ENCODE measurements at places on chromosomes 16 and 17.

- no peak for DNase-seq
Observed at GRCh38 chr17:74117087-74117698, 86.3 kb upstream of the RPL38 start.

- no peak for DNase-seq
Observed at GRCh38 chr17:69088643-69089200, 28.0 kb upstream of the ABCA9 start.

DNA sequence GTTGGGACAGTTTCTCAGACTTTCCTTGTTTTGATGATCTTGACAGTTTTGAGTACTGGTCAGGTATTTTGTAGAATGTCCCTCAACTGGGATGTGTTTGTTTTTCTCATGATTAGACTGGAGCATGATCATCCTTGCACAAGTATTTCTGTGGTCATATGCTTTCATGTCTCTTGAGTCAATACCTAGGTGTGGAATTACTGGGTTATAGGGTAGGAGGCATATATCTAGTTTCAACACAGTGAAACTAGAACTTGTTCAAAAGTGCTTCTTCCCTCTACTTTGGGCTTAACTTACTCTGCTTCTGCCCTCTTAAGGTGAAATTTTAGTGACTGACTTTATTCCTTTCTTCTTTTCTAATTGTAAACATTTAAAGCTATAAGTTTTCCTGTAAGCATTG lies 30.1 kb downstream of the IKZF3 start:
- DNase-seq, result no peak

GRCh38 chr16:89046491-89046890 lies 47.2 kb upstream of the ACSF3 start:
- DNase-seq, result no peak

DNA sequence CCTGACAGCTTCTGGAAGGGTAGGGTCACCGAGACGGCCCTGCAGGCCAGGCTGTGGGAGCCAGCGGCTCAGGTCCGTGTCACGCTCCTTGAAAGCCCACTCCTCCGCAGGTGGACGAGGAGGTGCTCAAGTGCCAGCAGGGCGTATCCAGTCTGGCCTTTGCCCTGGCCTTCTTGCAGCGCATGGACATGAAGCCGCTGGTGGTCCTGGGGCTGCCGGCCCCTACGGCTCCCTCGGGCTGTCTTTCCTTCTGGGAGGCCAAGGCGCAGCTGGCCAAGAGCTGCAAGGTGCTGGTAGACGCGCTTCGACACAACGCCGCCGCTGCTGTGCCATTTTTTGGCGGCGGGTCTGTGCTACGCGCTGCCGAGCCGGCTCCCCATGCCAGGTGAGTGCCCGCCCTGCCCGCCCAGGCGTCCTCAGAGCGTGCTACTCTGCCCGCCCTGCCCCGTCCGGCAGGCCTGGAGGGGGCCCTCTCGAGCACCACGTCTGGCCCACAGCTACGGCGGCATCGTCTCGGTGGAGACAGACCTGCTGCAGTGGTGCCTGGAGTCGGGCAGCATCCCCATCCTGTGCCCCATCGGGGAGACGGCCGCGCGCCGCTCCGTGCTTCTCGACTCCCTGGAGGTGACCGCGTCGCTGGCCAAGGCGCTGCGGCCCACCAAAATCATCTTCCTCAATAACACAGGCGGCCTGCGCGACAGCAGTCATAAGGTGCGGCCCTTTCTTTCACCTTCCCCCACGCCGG lies 1.3 kb downstream of the NAGS start:
- no peak for DNase-seq

- no peak for DNase-seq
Observed at GRCh38 chr16:3518986-3519348, 18.2 kb downstream of the CLUAP1 start.

DNA sequence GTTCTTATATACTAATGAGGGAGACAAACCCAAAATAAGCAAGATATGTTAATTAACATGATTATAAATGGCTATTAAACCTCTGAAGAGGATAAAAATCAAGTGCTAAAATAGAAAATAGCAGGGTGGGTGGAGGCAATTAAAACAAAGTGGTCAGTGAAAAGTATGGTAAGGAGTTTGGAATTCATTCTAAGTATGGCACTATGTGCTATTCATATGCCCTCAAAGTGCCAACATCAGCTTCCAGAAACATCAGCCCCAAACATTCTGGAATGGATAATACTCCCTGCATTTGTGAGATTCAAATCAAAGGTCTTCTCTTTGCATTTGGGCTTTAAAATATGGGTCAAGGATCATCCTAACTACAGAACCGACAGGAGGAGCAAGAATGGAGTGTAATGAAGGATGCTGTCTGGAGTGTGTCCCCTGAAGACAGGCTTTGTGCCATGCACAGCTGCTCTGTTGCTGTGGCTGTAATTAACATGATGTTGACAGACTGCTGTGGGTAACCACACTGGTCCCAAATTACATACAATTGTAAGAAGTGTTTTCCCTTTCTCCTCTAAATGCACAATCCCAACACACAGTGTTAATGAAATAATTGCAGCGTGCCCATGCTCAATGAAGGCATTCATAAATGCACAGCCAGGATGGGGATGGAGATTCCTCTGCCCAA lies 93.1 kb downstream of the VAT1L start:
- DNase-seq, result no peak

GRCh38 chr16:86387468-86388440 lies 122.6 kb upstream of the FOXF1 start:
- no peak for DNase-seq

DNA sequence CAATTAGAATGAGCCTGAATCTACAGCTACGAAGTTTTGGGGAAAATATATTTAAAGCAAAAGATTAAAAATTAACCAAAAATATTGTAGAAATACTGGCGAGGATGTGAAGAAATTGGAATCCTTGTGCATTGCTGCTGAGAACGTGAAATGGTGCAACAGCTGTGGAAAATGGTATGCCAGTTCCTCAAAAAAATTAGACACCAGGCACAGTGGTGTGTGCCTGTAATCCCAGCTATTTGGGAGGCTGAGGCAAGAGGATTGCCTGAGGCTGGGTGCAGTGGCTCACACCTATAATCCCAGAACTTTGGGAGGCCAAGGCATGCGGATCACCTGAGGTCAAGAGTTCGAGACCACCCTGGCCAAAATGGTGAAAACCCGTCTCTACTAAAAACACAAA lies 119.9 kb upstream of the TMEM97 start:
- DNase-seq, result no peak

DNA sequence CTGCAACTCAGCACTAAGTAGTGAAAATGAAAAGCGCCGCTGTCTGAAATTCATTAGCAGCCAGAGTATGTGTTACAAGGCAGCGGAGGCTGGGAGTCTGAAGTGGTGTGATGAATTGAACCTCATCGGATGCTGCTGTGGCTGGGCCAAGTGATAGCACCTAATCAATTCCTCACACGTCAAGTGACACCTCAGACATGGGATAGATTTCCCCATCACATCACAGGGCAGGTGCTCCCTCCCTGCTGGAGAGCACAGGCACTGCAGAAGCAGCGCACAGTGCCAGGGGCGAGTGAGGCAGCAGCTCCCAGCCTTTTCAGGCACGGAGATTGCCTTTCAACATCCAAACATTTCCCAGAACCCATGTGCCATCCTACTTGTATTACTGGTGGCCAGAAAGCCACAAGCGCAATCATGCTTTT lies 32.2 kb downstream of the DRC3 start:
- DNase-seq, result no peak

GRCh38 chr17:60223456-60223855 lies 73.7 kb downstream of the CA4 start:
- no peak for DNase-seq

GRCh38 chr16:75092777-75093176 lies 23.8 kb downstream of the LDHD start:
- no peak for DNase-seq

- no peak for DNase-seq
Observed at GRCh38 chr17:50501054-50501453, 7.2 kb upstream of the MYCBPAP start.

- DNase-seq, result no peak
Observed at GRCh38 chr17:81121841-81122733, 43.2 kb upstream of the PVALEF start.

- peak; percentile 22 for DNase-seq
Observed at GRCh38 chr16:29943846-29944799, 17.8 kb upstream of the TMEM219 start.

- no peak for DNase-seq
Observed at GRCh38 chr17:8125154-8125946, 1.4 kb upstream of the HES7 start.

- no peak for DNase-seq
Observed at GRCh38 chr16:19210280-19210924, 42.4 kb downstream of the SYT17 start.

DNA sequence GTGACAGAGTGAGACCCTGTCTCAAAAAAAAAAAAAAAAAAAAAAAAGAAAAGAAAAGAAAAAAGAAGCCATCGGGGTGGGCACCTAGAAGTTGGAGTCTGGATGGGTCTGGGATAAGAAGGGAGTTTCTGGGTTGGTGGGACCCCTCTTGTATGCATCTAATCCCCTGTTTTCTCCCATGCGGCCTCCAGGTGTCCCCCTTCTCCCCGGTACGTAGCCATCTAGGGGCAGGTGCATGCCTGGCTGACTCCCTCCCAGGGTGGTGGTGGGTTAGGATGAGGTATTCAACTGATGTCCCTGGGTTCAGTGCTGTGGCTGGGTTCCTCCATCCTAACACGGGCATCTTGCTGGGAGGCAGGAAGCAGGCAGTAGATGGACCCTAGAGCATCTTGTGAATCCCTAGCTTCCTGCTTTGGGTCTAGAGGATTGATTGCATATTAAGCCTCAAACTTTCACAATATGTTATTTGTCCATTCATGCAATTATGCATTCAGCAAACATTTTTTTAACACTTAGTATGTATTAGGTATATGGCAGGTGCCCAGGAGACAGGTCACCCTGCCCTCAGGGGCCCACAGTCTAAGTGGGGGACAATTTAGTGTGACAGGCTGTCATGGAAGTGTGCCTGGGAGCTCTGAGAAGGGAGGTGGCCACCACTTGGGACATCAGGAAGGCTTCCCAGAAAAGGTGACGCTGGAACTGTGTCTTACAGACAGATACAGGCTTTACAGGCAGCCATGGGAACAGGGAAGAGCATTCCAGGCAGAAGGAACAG lies 13.1 kb downstream of the FMNL1 start:
- DNase-seq, result no peak

GRCh38 chr16:19861133-19861532 lies 23.5 kb downstream of the GPRC5B start:
- DNase-seq, result no peak

GRCh38 chr17:74957935-74958740 lies 14.4 kb downstream of the HID1 start:
- DNase-seq, result no peak

DNA sequence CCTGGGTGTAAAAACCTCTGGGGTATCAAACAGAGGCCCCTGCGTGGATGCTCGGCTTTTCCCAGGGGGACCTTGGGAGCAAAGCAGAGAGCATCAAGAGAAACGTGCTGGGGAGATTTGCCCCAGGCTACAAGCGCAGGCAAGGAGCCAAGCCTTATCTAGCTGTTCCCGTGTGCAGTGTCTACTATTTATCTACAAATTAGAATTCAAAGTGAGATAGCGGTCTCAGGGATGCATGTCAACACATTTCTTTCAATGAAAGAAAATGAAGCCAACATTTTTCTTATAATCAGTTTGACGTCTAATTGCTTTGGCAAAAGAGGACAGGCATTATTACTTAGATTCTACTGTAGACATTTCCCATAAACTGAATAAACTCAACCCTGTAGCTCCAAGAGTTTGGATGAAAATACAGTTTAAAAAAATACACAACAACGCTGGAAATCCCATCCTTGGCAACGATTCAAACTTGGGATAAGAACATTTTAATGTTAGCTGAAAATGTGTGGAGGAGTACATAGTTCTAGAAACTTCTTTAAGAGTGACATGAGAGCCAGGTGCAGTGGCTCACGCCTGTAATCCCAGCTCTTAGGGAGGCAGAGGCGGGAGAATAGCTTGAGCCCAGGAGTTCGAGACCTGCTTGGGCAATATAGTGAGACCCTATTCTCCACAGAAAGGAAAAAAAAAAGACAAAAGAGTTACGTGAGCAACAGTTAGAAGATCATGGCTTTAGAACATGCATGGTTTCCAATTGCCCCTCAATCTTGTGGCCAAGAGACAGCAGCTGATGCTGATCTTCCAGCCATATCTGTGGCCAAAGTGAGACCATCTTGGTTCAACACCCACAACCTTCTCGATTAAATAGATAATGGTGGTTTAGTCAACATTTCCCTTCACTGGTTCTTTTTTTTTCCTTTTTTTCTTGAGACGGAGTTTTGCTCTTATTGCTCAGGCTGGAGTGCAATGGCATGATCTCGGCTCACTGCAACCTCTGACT lies 7.2 kb downstream of the SPNS3 start:
- no peak for DNase-seq

DNA sequence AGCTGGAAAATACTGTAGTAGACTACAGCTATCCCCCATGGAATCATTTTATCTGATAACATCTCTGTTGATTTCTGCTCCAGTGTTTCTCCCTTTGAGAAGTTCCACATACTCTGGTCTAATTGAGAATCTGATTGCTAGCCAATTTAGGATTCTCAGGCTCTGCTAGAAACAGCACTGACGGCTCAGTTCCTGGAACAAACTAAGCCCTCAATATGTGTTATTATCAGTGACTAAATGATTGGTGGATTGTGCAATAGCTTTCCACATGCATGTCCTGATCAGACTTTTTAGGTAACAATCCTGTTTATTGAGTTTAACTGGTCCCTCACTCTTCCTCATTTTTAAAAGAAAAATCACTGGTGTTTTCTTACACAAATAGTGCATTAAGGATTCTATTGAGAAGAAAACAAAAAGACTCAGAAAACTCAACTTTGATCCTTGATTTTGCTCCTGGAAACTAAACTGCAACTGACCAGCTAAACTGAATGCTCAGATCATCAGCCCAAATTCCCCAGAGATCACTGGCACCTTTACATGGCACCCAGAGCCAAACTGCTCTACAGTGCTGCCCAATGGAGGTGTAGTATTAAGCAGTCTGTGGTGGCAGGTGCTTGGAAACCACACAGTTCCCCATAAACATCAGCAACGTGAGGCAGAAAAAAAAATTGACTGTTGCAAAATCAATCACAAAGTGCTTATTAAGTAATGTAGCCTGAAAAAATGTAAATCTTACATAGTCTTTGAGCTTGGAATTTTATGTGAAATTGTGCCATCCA lies 423.7 kb downstream of the TOX3 start:
- DNase-seq, result no peak

- DNase-seq, result peak; percentile 16
Observed at GRCh38 chr16:73172241-73172972, 124.5 kb upstream of the ZFHX3 start.

DNA sequence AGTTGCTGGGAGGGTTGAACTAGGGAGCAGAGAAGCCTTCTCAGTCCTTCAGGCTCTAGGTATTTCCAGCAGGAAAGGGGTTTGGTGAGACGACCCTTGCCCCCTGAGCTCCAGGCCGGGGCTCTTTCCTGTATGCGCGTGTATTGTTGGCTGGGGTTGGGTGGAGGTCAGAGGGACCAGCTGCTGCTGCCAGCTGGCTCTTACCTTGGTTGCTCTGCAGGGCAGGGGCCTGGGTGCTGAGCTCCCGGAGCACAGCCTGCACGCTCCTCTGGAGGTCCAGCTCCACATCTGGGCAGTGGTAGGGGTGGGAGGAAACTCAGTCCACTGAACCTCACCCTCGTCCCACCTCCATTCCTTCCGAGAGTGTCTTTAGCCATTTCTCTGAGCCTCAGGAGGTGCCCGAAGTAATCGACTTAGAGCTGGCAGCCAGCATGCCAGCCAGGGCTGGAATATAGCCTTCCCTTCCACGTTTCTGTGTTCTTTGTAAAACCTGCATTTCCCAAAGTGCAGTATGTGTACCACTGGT lies 28.0 kb downstream of the PIK3R6 start:
- DNase-seq, result no peak

- DNase-seq, result no peak
Observed at GRCh38 chr17:50475362-50475761, 3.3 kb upstream of the RSAD1 start.
